Sigmoid colon (tissue), 7 donors: ENCODE measurements at places on chromosomes 4 and X. TPM values are rescaled to one million over a fixed set of nuclear protein-coding genes. Genes with fewer than 3 reads are reported as not detected.
A peak's percentile ranks its signal among the peaks of the same experiment; 100 is the strongest.

DNA sequence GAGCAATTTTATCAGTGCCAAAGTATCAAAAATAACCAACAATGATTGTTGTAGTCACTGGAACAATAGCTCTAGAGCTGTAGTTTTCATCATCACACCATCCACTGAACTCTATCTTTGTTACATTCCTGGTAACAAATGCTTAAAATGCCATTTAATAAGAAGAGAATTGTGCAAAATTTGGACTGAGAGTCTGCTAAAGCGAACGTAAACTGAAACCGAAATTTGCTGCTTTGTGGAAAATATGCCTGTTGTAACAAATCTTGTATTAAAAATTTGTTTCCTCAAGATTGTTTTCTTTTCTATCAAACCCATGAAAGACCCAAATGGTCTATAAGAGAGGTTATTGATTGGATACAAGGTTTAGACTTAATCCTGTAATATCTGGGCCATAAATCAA lies 109.3 kb upstream of the TECRL start:
- no peak overlapping the region for H3K4me3 ChIP-seq
- no peak overlapping the region for H3K27ac ChIP-seq
- no peak for DNase-seq
- H3K4me1 ChIP-seq, result no peaks in the 10 kb centered on the region
- no peaks in the 10 kb centered on the region for H3K27me3 ChIP-seq

GRCh38 chr4:38416450-38417014 lies 247.5 kb upstream of the KLF3 start:
- H3K27ac ChIP-seq, result no peak overlapping the region
- H3K36me3 ChIP-seq, result no peaks in the 10 kb centered on the region
- DNase-seq, result no peak
- H3K4me3 ChIP-seq, result no peak overlapping the region

DNA sequence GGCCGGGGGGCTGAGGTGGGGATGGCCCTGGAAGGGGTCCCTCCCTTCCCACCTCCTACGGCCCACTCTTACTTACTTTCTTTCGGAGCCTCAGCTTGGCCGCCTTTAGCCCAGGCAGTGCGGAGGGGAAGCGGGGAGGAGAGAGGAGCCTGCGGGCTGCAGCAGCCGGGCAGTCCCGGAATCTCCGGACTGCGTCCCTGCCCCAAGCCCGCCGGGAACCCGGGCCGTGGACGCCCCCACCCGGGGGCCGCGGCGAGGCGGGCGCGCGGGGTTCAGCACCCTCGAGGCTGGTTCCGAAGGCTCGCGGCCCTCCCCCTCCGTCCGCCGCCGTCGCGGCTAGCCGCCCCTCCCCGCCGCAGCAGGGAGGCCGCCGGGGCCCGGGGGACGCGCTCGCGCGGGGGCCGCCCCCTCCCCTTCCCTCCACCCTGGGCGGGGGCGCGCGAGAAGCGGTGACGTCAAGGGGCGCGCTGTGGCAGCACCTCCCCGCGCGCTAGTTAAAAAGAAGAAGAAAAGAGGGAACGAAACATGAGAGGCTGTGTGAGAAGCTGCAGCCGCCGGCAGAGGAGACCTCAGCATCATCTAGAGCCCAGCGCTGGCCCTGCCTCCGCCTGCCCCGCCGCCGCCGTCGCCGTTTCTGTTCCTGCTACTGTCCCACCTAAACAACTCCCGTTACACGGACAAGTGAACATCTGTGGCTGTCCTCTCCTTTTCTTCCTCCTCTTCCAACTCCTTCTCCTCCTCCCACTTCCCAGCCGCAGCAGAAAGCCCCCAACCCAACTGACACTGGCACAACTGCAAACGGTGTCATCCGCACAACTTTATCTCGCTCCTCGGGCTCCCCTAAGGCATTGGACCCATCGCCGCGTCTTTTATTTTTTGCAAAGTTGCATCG lies at the start of gene HHIP:
Gene HHIP, plus strand, starts transcription at position 526 of the 892 bp plus-strand sequence. CDS start 520 bp downstream, outside the sequence.
- H3K27ac ChIP-seq, result no peak within 1 kb of the TSS
- H3K4me3 ChIP-seq, result peak within 1 kb of the TSS; percentile 48
- DNase-seq, result peak; percentile 62
- H3K36me3 ChIP-seq, result no peaks in the 10 kb centered on the region
- peaks cover 3% of the 10 kb centered on the region for H3K27me3 ChIP-seq
- H3K4me1 ChIP-seq, result peaks cover 23% of the 10 kb centered on the region

DNA sequence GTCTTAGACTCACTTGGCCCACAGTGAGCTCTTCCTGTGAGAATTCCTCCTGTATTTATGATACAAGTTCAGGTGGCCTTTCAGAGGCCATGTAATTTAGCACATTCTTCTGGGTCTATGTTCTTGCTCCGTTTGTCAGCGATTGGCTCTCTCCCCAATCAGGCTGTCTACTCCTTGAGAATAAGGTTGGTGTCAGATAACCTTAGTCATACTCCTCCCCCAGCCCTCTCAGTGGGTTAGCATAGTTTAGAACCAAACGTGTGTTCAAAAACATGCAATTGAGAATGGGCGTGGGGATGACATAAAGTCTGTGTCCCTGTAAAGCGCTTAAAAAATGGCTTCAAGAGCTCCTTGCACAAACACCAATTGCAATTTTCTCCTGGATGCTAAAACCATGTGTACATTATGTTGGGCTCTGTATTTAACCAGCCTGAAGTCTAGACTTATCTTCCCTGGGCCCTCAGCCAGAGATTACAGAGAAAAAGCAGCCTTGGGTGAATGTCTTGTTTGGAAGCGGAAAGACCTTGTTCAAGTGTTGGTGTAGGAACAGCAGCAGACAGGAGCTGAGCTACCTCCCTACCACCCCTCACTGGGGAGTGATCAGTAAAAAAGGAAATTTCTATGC lies 9.9 kb upstream of the CT47C1 start:
- H3K4me3 ChIP-seq, result no peak overlapping the region
- no peaks in the 10 kb centered on the region for H3K4me1 ChIP-seq
- H3K27me3 ChIP-seq, result no peaks in the 10 kb centered on the region
- DNase-seq, result no peak

The HTR2C gene
- total RNA-seq, result not detected

- no peaks in the 10 kb centered on the region for H3K36me3 ChIP-seq
- no peaks in the 10 kb centered on the region for H3K4me1 ChIP-seq
- no peak overlapping the region for H3K27ac ChIP-seq
- DNase-seq, result no peak
- H3K4me3 ChIP-seq, result no peak overlapping the region
Observed at GRCh38 chr4:90219822-90220221, 92.6 kb downstream of the CCSER1 start.

GRCh38 chr4:73414936-73415271 lies 10.8 kb downstream of the ALB start:
- no peak overlapping the region for H3K27ac ChIP-seq
- DNase-seq, result no peak
- no peaks in the 10 kb centered on the region for H3K36me3 ChIP-seq
- H3K4me1 ChIP-seq, result no peaks in the 10 kb centered on the region
- H3K27me3 ChIP-seq, result no peaks in the 10 kb centered on the region
- H3K4me3 ChIP-seq, result no peak overlapping the region

GRCh38 chr4:14264437-14264836 lies 636.9 kb upstream of the BOD1L1 start:
- no peaks in the 10 kb centered on the region for H3K27me3 ChIP-seq
- no peak overlapping the region for H3K4me3 ChIP-seq
- H3K4me1 ChIP-seq, result no peaks in the 10 kb centered on the region
- H3K27ac ChIP-seq, result no peak overlapping the region
- no peak for DNase-seq

DNA sequence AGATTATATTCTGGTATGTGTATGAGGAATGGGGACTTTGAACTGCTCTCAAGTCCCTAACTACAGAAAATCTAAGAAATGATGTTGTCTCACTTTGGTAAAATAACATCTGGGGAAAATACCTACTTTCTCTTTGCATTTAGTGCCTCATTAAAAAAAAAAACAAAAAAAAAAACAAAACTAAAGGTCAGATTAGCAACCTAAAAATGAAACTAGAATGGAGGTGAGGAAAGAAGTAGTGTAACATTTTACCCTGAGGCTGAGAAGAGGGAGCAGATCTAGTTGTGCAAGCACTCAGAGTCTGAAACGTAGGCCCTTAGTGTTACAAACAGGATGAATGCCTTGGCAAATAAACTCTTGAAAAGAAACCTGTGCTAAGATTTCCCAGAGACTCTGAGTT lies 56.0 kb downstream of the VGLL1 start:
- no peaks in the 10 kb centered on the region for H3K36me3 ChIP-seq
- H3K4me1 ChIP-seq, result no peaks in the 10 kb centered on the region
- no peak for DNase-seq

- no peak for DNase-seq
- H3K4me1 ChIP-seq, result no peaks in the 10 kb centered on the region
- no peaks in the 10 kb centered on the region for H3K27me3 ChIP-seq
Observed at GRCh38 chrX:154038656-154039055, 19.0 kb upstream of the IRAK1 start.

DNA sequence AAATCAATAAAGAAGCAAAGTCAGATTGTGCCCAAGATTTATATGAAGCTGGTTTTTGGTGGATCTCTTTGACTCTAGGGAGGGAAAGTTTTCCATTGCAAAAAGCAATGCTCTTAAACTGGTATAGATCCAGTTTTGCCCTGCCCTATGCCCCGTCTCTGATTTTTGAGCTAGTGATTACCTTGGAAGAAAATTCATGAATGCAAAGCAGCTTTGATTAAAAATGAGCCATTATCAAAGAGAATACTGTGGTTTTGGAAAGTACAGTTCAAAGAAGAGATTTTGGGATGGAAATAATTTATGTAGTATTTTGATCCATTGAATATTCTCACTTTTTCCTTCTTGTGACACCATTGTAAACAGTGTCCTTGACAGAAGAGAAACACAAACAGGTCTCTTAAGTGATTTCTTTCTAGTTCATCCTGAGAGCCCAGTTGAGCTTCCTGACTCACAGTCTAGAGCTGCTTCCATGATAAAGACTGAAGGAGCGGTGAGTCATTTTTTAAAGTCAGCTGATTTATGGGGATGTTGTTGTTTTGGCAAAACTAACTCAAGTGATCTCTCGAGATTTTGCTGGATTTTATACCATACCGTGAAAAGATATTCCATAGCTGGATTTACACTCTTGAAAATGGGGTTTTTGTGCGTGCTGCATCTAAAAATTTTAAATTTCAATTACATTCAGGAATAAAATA lies 76.7 kb downstream of the AFF1 start:
- no peaks in the 10 kb centered on the region for H3K36me3 ChIP-seq
- H3K27me3 ChIP-seq, result no peaks in the 10 kb centered on the region
- no peak overlapping the region for H3K4me3 ChIP-seq
- no peak for DNase-seq
- peak overlapping the region; percentile 54 for H3K27ac ChIP-seq
- peaks cover 78% of the 10 kb centered on the region for H3K4me1 ChIP-seq

- H3K36me3 ChIP-seq, result no peaks in the 10 kb centered on the region
- H3K4me3 ChIP-seq, result no peak overlapping the region
- H3K4me1 ChIP-seq, result peaks cover 15% of the 10 kb centered on the region
- H3K27ac ChIP-seq, result no peak overlapping the region
- DNase-seq, result no peak
- no peaks in the 10 kb centered on the region for H3K27me3 ChIP-seq
Observed at GRCh38 chr4:88791274-88791673, 93.6 kb upstream of the NAP1L5 start.

DNA sequence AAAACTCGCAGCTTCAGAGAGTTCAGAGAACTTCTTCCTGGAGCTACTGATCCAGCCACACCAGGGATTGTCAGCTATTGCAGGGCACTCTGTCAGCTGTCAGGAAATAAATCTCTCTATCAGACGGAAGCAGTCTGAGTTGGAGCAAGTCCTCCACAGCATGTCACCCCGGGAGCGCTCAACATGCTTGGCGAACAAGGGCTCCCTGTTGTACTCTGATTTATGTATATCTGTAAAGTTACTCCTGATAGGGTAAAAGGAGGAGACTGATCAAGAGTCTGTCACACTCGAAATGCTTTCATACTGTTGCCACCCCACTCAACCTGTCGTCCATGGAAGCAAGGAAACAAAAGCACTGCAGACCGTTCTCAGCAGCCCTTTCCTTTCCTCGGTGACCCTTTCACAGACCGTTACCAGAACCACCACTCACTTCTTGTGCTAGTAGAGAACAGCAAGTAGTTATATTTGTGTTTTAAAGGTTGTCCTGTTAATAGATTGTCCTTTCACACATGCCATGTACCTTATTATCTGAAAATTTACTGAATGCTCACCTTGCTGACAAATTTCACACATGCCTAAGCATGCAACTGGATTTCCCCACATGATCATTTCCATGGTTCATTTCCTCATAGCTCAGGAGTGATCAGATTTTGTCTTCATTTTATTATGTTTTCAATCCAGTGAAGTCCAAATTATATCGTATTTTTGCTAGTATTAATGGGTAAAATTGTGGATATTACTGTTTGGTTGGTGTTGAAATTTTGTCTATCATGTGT lies 2108.9 kb upstream of the TENM3 start:
- no peaks in the 10 kb centered on the region for H3K4me1 ChIP-seq
- H3K4me3 ChIP-seq, result no peak overlapping the region

DNA sequence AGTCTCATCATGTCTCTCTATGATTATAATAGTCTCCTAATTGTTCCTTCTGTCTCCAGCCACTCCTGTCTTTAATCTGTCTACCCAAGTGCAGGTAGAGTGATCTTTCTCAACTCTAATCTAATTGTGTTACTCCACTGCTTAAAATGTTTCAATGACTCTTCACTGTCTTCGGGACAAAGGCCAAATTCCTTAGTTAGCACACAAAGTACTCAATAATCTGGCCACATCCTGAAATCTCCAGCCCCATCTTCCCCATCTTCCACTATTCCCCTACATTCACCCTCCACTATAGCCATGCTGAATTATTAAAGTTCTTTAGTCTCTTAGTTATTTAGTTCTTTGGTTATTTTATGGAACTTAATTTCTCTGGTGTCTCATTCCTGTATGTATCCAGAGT lies 353.3 kb downstream of the OPHN1 start:
- DNase-seq, result no peak
- no peak overlapping the region for H3K4me3 ChIP-seq
- H3K36me3 ChIP-seq, result no peaks in the 10 kb centered on the region
- H3K4me1 ChIP-seq, result no peaks in the 10 kb centered on the region
- H3K27ac ChIP-seq, result no peak overlapping the region

The NLGN3 gene
- total RNA-seq, result 3.6 TPM

The INPP4B gene
- 27.3 TPM for total RNA-seq

- no peaks in the 10 kb centered on the region for H3K27me3 ChIP-seq
- DNase-seq, result no peak
- H3K4me3 ChIP-seq, result no peak overlapping the region
- peaks cover 10% of the 10 kb centered on the region for H3K36me3 ChIP-seq
Observed at GRCh38 chr4:169121861-169122382, 111.9 kb upstream of the CBR4 start.

The NELFA gene
- total RNA-seq, result 19.1 TPM

DNA sequence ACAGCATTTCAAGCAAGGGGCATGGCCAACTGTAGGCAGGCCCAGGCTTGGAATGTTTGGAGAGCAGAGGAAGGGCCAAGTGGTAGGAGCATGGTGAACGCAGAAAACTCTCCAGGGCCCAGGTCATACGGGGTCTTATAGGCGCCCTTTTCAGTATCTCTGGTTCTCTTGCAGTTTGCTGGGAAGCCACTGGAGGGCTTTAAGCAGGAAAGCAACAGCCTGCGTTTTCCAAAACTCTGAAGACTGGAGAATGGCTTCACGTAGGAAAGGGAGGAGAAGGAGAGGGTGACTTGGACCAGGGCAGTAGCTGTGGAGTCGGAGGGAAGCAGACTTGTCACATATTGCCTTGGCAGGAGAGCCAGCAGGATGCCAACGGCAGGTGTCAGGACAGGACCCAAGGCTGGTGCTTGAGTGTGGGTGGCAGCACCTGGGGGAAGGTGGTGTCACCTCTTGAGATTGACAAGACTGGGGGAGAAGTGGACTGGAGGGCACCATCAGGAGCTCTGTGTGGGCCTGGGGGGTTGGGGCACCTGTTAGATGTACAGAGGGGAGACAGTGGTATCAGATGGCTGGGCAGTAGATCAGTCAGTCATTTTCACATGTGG lies 21.9 kb downstream of the TKTL1 start:
- H3K4me1 ChIP-seq, result no peaks in the 10 kb centered on the region
- no peaks in the 10 kb centered on the region for H3K36me3 ChIP-seq
- no peak overlapping the region for H3K4me3 ChIP-seq
- no peak for DNase-seq
- H3K27ac ChIP-seq, result no peak overlapping the region

The COL4A5 gene
- total RNA-seq, result 4.8 TPM
